SIG-M5 (cell line): ENCODE measurements at places on chromosomes 7 and 10.

GRCh38 chr10:14142606-14143250, 188.0 kb downstream of the FRMD4A start:
- DNase-seq, result no peak

GRCh38 chr10:129465796-129466702, 992 bp upstream of the MGMT start:
- DNase-seq, result no peak

DNA sequence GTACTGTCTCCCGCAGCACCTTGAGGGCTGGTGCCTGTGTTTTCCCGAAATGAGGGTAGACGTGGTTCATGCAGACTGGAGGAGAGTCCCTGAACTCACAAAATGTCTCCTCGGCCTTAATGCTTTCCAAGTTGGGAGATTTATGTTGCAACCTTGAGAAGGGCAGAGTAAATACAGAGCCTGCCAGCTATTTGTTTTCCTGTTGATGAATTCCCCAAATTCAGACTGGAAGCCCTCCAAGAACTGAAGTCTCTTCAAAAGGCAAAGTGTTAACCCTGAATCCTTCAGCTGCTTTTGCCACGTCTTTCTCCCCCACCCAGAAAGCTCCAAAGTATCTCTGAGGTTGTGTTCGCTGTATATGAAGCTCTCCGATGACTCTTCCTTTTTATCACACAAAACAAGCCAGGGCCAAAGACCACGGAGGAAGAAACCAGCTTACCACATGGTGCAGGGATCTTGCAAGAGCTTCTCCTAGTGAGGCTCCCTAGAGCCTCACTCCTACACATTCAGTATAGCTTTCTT, 254.7 kb upstream of the NFE2L3 start:
- peak; percentile 64 for DNase-seq

DNA sequence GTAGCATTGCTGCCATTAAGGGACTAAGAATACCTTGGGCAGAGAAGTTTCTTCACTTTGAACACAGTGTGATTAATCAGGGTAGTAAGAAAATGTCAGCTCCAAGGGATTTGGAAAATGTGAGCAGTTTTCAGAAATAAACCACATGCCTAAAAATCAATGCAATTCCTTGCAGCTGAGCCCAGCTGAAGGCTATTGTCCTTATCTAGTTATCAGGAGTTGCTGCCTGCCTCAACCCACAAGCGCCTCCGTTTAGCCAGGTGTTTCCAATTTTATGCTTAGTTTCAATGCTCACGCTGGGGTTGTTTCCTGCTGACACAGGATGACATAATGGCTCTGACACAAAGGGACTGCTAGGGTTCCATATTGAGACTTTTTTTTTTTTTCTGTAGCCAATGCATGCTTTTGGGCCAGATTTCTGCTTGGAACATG, 132.3 kb upstream of the ANK3 start:
- no peak for DNase-seq

- DNase-seq, result no peak
These were observed 3.8 kb downstream of the PTER start for GRCh38 chr10:16440396-16441133.

DNA sequence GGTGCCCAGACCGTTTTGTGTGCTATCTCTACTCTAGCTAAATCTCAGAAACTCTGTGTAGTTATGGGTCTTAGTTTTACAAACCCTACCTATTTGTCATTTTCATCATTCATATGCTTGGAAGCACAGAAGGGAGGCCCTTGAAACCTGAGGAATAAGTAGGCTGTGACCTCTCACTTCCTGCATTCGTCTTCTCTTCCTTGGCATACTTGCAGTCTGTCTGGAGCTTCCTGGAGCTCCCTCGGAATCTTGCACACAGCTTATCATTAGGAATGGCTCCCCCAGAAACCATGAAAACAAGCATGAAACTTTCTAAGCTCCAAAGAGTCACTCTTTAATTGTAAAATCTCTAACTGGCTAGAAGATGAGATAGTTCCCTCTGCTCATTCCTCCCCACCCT, 376.9 kb upstream of the MYO3A start:
- DNase-seq, result no peak

DNA sequence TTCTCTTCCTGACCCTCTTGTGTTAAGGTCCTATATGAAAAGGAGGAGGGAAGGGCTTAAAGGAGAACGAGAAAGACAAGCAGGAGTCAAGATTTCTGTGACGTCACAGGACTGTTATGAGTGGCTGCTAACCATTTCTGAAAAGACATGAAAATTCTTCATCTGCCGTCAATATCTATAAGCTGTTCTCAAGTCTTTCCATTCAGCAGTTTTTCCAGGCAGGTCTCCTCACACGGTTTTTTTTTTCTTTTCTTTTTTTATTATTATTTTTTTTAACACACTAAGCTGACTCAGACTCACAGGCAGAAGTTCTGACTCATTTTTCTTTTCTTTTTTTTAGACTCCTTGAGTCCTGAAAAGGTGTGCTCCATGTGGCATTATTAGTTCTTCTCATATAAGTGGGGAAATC, 72.0 kb downstream of the DGKI start:
- DNase-seq, result no peak

- DNase-seq, result no peak
These were observed 665.4 kb downstream of the AUTS2 start for GRCh38 chr7:70263471-70264255.

- DNase-seq, result peak; percentile 40
These were observed 19.8 kb downstream of the DNAJB12 start for GRCh38 chr10:72334825-72335393.

- DNase-seq, result no peak
These were observed 438.0 kb downstream of the ETV1 start for GRCh38 chr7:13551503-13551902.

DNA sequence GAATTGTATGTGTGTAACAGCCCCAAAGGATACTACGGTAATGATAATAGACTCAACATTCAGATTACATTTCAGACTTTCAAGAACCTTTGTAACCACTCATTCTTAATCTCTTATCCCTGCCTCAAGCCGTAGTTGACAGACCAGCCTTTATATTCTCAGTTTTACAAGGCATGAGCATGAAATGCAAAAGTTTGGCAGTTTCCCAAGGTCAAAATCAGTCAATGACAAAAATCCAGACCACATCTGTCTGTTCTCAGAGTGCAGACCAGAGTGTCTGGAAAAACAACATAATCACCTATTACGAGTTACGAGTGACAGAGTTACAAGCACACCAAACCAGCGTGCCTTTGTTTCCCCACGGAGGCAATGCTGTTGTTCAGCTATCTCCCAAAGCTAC, 178.6 kb upstream of the LRGUK start:
- DNase-seq, result no peak

GRCh38 chr10:48940372-48940771, 732 bp upstream of the LRRC18 start:
- DNase-seq, result no peak

GRCh38 chr7:100726996-100727761, 6.2 kb upstream of the ZAN start:
- DNase-seq, result no peak

DNA sequence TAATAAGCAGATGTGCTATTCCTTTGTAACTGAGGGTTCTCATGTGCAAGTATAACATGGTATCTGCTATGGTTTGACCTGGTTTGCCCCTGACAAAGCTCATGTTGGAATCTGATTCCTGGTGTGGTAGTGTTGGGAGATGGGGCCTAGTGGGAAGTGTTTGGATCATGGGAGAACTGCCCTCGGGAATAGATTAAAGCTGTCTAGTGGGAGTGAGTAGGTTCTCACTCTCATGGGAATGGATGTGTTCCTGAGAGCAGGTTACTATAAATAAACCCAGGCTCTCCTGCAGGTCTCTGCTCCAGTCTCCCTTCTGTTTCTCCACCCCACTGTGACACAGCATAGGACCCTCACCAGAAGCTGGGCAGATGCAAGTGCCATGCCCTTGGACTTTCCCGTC, 97.7 kb downstream of the ATE1 start:
- DNase-seq, result no peak

- no peak for DNase-seq
These were observed 35.6 kb downstream of the ANKMY2 start for GRCh38 chr7:16609842-16610450.

GRCh38 chr10:80612261-80612660, 74.6 kb downstream of the SH2D4B start:
- no peak for DNase-seq

- no peak for DNase-seq
These were observed 3.1 kb downstream of the STX1A start for GRCh38 chr7:73716318-73716890.

DNA sequence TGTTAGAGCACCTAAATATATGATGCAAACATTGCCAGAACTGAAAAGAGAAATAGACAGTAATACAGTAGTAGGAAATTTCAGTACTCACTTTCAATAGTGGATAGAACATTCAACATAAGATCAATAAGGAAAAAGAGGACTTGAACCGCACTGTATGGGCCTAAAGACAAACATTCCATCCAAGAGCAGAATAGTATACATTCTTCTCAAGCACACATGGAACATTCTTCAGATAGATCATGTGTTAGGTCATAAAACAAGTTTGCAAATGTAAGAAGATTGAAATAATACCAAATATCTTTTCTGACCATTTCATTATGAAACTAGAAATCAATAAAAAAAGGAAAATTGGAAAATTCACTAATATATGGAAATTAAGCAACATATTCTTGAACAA, 185.4 kb upstream of the FOXP2 start:
- no peak for DNase-seq

DNA sequence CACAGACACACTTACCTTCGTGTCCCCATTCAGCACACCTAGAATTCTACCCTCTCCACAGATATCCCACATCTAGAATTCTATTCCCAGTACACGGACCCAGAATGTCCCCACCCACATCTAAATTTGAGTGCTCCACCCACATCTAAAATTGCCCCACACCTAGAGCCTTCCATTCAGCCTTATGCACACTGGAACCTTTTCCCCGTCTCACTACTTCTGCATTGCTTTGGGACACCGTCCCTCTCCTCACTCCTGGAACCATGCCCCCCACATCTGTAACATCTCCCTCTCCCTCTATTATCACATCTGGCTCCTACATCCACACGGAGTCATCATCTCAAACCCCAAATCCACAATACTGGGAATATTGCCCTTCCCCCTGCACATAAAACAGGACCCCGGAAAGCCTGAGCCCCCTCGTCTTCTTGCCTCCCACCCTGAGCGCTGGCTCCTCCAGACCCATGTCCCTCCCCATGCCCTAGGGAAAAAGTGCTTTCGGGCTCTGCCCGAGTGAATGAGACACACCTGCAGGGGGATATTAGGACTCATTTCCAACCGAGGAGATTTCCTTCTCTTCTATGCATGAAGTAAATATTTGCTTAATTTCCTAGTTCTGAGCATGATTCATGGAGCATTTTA, 125.8 kb upstream of the UNC5B start:
- no peak for DNase-seq

- DNase-seq, result no peak
These were observed 79.3 kb upstream of the SLC25A13 start for GRCh38 chr7:96401200-96401599.

DNA sequence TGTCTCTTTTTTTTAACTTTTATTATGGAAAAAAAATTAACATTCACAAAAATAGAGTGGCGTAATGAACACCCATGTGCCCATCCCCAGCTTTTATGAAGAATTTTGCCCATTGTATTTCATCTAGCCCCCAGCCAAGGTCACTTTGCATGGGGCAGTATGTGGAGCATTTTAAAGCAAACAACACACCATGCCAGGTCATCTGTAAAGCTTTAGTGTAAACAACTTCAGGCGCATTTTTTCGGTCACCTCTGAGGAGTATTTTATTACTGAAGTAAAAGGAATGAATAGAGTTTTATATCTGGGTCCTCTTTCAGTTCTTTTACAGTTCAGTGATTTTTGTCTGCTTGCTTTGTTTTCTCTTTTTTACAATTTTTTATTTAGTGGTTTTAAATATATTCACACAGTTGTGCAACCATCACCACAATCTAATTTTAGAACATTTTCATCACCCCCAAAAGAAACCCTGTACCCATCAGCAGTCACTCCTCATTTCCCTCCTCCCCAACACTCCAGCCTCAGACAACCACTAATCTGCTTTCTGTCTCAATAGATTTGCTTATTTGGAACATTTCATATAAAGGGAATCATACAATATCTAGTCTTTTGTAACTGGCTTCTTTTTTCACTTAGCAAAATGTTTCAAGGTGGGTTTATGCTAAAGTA, 87.9 kb downstream of the SLC37A3 start:
- no peak for DNase-seq

GRCh38 chr7:43729214-43729923, at the start of gene COA1:
COA1 (minus strand) TSS chr7:43729523; CDS start chr7:43648614, 80,909 bp downstream.
- peak; percentile 52 for DNase-seq

- DNase-seq, result no peak
These were observed 164.0 kb upstream of the LYZL1 start for GRCh38 chr10:29124864-29125263.

- DNase-seq, result no peak
These were observed 5.9 kb upstream of the INSIG1 start for GRCh38 chr7:155291729-155292128.

DNA sequence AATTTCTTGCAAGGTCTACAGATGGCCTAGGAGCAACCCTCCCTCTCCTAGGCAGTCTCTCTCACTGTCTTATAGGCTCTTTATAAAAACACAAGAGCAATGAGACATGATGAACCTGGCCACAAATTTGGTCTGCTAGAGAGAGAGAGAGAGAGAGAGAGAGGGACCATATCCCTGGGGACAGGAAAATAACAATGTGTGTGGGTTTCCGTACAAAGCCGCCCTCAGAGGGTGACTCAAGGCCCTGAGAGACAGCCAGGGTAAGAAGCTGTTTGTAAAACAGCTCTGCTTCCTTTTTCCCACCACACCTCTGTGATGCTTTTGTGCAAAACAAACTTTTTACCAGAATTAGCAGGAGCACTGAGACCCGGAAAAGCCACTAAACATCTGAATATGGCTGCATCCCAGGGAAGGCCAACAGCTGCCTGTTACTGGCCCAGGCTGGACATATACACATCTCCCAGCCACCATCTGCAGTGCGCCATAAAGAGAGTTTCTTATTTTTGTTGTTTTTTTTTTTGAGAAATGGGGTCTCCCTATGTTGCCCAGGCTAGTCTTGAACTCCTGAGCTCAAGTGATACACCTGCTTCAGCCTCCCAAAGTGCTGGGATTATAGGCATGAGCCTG, 18.4 kb downstream of the GIMAP5 start:
- DNase-seq, result no peak

DNA sequence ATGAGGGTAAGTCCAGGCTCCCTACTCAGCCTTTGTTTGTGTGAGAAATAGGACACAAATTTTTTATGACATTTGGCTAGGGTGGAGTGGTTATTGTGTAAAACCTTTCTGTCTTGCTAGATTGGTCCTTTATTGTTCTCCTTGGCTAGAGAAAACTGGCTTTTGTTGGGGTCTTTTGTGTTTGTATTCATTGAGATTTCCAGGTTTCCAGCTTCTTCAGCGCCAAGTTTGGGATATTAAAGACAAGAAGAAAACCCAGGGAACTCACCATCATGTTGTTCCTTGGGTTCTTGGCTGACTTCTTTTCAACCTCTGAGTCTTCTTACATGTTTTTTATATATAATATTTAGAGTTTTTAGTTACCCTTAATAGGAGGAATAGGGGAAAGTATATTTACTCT, 310.0 kb downstream of the HPSE2 start:
- DNase-seq, result no peak

- no peak for DNase-seq
These were observed 214.9 kb downstream of the JAZF1 start for GRCh38 chr7:27965650-27966049.
